ENCODE measurements at places on chromosomes 6 and 20.

- DNase-seq: no peak
These were observed 81.9 kb upstream of the CCN6 start for GRCh38 chr6:111971866-111972532.

- no peak for DNase-seq
These were observed 10.2 kb downstream of the CASS4 start for GRCh38 chr20:56422076-56422823.

- DNase-seq: no peak
These were observed 15.1 kb downstream of the WFDC2 start for GRCh38 chr20:45484676-45485075.

DNA sequence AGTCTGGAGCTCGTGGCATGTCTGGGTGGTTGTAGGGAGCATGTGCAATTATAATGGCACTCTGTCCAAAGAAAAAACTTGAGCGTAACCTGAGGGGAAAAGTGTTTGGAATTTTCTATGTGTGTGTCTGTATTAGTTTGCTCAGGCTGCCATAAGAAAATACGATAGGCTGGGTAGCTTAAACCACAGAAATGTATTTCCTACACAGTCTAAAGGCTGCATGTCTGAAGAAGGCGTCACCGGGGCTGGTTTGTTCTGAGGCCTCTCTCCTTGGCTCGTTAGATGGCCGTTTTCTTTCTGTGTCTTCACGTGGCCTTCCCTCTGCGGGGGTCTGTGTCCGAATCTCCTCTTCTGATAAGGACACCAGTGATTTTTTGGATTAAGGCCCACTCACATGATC is 59.0 kb downstream of the IGF2R start:
- no peak for DNase-seq

DNA sequence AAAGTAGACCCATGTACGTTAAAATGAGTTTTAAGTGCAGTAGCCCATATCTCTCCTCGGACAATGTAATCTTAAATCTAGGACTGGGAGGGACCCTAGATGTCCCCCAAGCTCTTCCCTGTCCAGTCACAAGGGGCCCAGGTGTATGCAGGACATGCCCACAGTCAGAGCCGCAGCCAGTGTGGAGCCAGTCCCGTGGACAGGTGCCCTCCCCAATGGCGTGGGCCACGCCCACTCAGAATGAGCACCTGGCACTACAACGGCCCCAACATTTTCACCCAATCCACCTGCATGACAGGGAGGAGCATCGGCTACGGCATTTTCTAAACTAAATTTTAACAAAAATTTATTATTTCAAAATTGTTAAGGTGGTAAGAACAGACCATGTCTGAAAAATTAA is 53.2 kb downstream of the WDR27 start:
- no peak for DNase-seq

DNA sequence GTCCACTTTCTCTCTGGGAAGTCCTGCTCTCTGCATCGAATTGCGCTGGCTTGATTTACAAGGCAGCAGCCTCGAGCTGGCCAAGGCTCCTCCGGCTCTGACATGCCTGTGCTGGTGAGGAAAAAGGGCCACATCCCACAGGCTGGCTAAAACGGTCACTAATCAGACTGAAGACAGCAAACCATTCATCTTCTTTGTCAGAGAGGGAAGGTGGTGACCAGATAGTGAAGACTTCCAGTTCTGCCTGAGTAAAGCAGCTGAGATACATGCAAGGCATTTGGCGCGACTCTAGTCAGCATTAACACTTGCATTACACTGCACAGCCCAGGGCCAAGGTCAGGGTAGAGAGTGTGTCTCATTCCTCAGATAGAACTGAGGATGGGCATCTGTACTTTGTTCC is 203.2 kb upstream of the MAP3K7 start:
- no peak for DNase-seq

GRCh38 chr6:118317581-118318563 is 230.2 kb upstream of the PLN start:
- DNase-seq: no peak

DNA sequence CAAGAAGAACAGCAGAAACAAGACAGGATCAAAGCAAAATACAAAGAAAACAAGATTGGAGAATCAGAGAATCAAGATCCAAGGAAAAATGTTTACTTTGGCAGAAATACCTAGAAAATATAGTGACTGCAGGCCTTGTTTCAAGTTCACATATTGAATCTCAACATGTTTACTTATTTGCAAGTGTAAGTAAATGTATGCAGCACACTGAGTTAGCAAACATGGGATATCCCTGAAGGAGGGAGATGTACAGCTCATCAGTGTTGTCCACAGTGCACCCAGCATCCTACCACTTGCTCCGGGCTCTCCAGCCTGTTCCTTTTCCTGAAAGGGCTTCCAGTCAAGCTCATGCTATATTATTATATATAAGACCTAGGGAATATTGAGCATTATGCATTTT is 319.5 kb downstream of the PRL start:
- DNase-seq: no peak

DNA sequence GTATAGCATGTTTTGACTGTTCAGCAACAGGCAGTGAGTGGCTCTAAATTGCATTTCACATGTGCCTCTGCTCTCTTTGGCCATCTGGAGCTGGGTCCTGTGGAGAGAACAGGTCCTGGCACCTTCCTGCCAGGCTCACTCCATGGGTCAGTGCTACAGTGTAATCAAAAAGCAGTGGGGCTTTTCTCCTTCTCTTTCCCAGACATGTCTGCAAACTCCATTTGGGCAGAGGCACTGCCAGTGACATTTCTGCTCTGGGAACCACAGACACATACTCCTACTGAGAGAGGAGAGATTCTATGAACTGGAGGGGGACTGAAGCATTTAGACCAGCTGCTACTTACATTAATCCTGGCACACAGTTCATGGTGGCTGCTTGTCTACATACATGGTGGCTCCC is 68.3 kb upstream of the TRAF3IP2 start:
- no peak for DNase-seq

DNA sequence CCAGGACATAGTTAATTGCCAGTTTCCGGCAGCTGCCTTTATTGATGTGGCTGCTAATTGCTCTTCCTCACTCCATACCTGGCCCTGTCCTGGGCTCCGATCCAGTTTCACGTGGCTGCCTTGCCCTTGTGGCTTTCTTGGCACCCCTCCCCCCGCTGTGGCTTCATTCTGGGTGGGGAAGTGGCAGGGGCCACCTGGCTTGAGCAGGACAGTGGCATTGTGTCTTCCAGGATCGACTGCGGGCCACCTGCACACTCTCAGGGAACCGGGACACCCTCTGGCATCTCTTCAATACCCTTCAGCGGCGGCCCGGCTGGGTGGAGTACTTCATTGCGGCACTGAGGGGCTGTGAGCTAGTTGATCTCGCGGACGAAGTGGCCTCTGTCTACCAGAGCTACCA is 10.8 kb downstream of the MAVS start:
- DNase-seq: no peak

- DNase-seq: no peak
These were observed 1.3 kb downstream of the RGL2 start for GRCh38 chr6:33297406-33297955.

GRCh38 chr20:49568278-49569151 is 578 bp upstream of the PTGIS start:
- DNase-seq: no peak

- DNase-seq: no peak
These were observed 617.0 kb upstream of the AGPAT4 start for GRCh38 chr6:161890832-161891297.

DNA sequence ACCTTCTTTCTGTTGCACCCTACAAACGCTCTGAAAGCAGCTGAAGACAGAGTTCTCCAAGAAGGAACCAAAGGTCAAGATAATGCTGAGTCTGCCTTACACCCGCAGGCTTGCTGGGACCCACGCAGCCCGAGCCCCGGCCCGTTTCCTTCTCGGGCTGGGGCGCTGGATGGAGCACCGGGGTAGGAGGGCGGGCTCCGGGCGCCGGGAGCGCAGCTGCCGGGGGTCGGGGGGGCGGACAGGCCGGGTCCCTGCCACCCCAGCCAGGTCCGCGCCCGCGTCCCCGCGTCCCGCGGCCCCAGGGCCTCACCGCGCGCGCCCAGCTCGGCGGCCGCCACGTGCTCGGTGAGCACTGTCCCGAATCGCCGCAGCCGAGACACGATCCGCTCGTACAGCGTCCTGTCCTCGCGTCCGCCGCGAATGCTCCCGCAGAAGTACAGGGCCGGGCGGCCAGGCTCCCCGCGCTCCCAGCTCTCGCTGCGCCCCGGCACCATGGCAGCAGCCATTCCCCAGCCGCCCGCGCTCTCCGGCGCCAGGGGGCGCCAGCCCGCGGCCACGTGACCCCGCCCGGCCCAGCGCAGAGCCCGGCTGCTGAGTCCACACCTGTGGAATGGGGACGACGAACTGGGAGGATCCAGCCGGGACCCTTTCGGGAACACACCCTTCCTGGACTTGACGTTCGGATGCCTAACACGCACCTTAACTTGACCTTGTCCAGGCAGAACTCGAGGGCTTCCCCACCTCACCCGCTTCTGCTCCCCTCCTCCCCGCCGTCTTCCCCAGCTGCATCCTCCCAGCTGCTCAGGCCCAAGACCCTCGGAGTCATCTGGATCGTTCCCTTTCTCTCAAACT is at the start of gene DNPH1:
DNPH1 (minus strand) TSS at position 531 of the 852 bp plus-strand sequence; CDS start at position 506, 25 bp downstream.
- peak; percentile 47 for DNase-seq

GRCh38 chr6:14771016-14771415 is 474.9 kb upstream of the JARID2 start:
- no peak for DNase-seq

DNA sequence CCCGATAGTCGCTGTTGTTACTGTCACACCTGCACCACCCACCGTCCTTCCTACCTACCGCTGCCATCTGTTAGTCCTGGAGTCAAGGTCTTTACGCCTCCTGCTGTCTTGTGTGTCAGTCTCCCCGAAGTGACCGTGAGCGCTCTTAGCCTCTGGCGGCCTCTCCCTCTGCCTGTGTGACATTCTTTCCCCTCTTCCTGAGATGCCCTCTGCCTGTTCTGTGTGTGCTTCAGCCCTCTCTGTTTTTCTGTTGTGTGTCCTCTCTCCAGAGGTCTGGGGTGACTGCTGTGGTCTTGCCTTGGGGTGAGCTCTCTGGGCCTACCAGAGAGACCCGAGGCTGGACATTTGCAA is 54.9 kb downstream of the TCP11 start:
- no peak for DNase-seq

- no peak for DNase-seq
These were observed 229.8 kb downstream of the HAO1 start for GRCh38 chr20:7710440-7710839.

DNA sequence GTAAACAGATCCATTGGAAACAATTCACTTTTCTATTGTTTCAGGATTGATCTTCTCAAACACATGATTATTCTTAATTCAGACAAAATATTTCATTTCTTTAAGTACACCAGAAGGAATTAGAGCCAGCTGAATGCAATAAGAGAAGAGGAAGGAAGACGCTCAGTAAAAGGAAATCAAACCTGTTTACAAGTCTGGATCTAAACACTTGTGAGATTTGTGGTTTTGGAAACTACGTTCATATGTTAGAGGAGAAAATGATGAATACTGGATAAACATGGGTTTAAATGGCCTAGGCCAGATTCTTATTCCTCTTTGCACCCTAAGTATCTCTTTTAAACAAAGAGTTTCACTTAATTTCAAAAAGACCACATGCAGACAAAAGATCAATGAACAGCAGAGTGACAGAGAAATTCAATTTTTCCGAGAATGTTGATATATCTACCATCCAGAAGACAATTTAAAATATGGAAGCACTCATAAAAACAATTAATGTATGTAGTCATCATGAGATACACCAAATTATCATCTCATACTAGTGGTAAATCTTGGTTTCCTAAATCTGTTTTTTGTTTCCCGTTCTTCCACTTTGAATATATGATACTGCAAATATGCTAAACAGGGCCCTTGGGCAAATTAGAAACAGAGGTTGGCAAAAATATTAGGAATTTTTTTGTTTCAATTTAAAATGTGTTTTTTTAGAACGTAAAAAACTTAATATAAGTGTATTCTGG is 703.5 kb upstream of the CITED2 start:
- no peak for DNase-seq

- DNase-seq: no peak
These were observed 139.5 kb upstream of the RNF217 start for GRCh38 chr6:124822721-124823120.

- no peak for DNase-seq
These were observed 6.9 kb upstream of the RRBP1 start for GRCh38 chr20:17688965-17689364.

GRCh38 chr6:148912252-148912651 is 165.4 kb downstream of the UST start:
- DNase-seq: no peak

DNA sequence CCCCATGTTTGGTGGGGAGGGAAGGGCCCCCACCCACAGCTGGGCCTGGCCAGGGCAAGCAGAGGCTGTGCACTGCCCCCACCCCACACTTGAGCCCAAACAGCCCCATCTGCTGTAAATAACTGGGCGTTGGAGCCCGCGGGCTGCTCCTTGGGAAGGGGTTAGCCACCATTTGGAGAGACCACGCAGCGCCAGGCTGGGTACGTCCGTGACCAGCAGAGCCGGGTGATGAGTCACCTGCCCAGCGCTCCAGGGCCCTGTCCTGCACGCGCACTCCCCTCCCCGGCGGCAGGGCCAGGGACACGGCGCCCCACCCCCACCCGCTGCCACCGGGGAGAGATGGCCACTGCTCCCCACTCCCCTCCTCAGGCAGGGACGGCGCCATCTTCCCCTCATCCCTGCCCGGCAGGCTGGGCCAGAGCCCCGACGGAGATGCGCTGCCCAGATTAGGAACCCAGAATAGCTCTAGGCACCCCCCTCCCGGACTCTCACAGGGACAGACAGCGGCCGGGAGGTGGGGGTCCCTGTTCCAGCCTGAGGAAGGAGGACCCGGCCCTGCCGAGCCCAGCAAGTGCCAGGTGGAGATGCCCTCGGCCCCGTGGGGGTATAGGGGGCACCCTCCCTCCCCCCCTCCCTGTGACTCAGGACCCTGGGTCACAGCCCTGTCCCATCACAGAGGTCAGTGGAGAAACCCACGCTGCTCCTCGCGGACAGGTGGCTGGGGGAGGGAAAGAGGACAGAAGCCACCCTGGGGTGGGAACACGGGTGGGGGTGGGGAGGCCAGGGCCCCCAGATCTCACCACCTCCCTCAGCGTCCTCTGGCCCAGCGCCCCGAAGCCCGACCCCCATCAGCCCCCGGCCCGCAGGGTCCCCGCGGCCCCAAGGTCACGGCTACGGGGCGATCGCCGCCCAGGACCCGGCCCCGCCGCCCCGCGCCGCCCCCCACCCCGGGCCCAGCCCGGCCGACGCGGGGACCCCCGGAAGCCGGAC is 642 bp downstream of the EEF1A2 start:
- no peak for DNase-seq

DNA sequence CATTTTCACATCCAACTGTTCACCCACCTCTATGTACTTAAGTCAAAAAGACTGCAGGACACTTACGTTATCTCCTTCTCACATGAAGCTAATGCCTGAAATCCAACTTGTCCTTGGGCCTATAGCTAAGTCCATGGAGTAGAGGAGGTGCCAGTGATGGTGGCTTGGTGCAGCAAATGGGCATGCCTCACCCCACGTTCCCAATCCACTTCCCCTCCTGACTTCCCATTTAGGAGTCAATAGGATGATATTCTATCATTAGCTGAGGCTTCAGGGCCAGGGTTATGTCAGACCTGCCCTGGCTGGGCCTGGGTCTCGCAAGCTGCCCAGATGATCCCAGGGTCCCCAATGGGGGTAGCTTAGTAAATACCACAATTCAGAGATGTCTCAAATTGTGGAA is 410.4 kb downstream of the MAFB start:
- no peak for DNase-seq

- DNase-seq: no peak
These were observed 118.1 kb downstream of the TRDN start for GRCh38 chr6:123518441-123519188.
